ENCODE measurements at places on chromosomes 7 and 10. TPM values are rescaled to one million over a fixed set of nuclear protein-coding genes. Genes with fewer than 3 reads are reported as not detected.

ANKRD1 gene
- 92.0 TPM for total RNA-seq

MYH16 gene
- total RNA-seq: not detected

SFMBT2 gene
- 0.76 TPM for total RNA-seq

PSMA2 gene
- total RNA-seq: 80.0 TPM

PRF1 gene
- total RNA-seq: not detected

TACC2 gene
- total RNA-seq: 2.8 TPM

UNCX gene
- total RNA-seq: not detected

HOXA10 gene
- total RNA-seq: 1.8 TPM

STOX1 gene
- total RNA-seq: 0.09 TPM

PLAC9 gene
- total RNA-seq: 2.4 TPM

MAGI2 gene
- total RNA-seq: 0.60 TPM

ASZ1 gene
- not detected for total RNA-seq

FZD8 gene
- total RNA-seq: 17.9 TPM

VDAC2 gene
- total RNA-seq: 122 TPM

TMEM273 gene
- 5.6 TPM for total RNA-seq

ECHDC3 gene
- total RNA-seq: 21.7 TPM

EFCAB10 gene
- not detected for total RNA-seq

Data from dermis lymphatic vessel endothelial cell (primary cell).